Panc1 (cell line): ENCODE measurements at places on chromosomes 13 and 19.

GRCh38 chr13:51318015-51318414 is 21.5 kb upstream of the SERPINE3 start:
- no peak for DNase-seq
- no peak overlapping the region for H3K27ac ChIP-seq
- H3K4me1 ChIP-seq = no peaks in the 10 kb centered on the region
- H3K36me3 ChIP-seq = no peaks in the 10 kb centered on the region
- H3K4me3 ChIP-seq = no peak overlapping the region

DNA sequence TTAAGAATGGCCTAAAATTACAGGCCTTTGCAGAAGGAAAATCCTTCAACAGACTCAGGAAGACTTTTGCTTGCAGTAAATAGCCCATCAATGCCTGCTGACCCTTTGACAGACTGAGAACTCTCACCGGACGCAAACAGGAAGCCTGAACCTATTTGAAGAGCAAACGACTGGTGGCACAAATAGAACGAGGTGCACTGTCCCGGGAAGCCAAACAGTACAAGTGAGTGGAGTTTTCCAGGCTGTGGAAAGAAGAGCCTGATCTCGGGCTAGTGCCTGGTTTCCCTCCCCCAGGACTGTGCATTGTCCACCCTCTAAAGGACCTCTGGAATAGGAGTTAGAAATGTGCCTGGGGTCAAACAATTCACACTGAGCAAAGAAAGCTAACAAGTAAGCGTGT is 165.5 kb downstream of the FGF14 start:
- no peaks in the 10 kb centered on the region; the same call in 1 of the 2 replicates for H3K27me3 ChIP-seq
- H3K4me1 ChIP-seq = no peaks in the 10 kb centered on the region
- no peaks in the 10 kb centered on the region for H3K36me3 ChIP-seq

GRCh38 chr13:100491164-100491842 is 97.3 kb downstream of the GGACT start:
- DNase-seq = no peak
- no peak overlapping the region for H3K27ac ChIP-seq
- no peaks in the 10 kb centered on the region; the same call in 1 of the 2 replicates for H3K4me1 ChIP-seq
- H3K27me3 ChIP-seq = no peaks in the 10 kb centered on the region

GRCh38 chr13:64850017-64850416 is 2380.1 kb downstream of the PCDH9 start:
- no peaks in the 10 kb centered on the region for H3K36me3 ChIP-seq
- H3K27me3 ChIP-seq = no peaks in the 10 kb centered on the region
- no peak overlapping the region for H3K4me3 ChIP-seq

GRCh38 chr13:102386461-102386860 is 15.4 kb downstream of the FGF14 start:
- DNase-seq = no peak
- no peaks in the 10 kb centered on the region for H3K27me3 ChIP-seq
- H3K4me3 ChIP-seq = no peak overlapping the region
- no peak overlapping the region for H3K27ac ChIP-seq
- no peaks in the 10 kb centered on the region for H3K4me1 ChIP-seq

GRCh38 chr13:73701160-73701559 is 433.0 kb downstream of the KLF12 start:
- H3K4me1 ChIP-seq = no peaks in the 10 kb centered on the region
- DNase-seq = no peak
- no peaks in the 10 kb centered on the region for H3K36me3 ChIP-seq
- no peak overlapping the region for H3K27ac ChIP-seq

- H3K27me3 ChIP-seq = no peaks in the 10 kb centered on the region
- DNase-seq = no peak
- no peak overlapping the region for H3K27ac ChIP-seq
- no peak overlapping the region for H3K4me3 ChIP-seq
These were observed 6.1 kb downstream of the NOSIP start for GRCh38 chr19:49574206-49574755.

DNA sequence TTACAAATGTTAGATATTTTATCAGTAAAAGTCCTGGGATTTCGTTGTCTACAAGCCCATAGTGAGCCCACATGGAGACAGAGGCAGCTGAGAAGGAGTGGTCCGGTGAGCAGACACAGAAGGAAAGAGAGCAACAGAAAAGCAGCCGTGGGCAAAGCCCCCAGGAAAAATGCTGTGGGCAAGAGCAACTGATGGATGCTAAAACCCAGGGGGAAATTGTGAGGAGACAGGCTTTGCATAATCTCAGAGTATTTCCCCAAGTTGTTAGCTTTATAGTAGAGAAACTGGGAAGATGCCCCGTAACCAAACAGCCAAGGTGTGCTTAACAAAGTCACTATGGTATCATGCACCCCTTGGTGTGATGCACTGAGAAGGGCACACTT is 35.1 kb downstream of the GJA3 start:
- no peak overlapping the region for H3K4me3 ChIP-seq
- no peaks in the 10 kb centered on the region for H3K36me3 ChIP-seq
- H3K27me3 ChIP-seq = no peaks in the 10 kb centered on the region
- H3K27ac ChIP-seq = no peak overlapping the region; the same call in 1 of the 2 replicates
- H3K4me1 ChIP-seq = peaks cover 19% of the 10 kb centered on the region

DNA sequence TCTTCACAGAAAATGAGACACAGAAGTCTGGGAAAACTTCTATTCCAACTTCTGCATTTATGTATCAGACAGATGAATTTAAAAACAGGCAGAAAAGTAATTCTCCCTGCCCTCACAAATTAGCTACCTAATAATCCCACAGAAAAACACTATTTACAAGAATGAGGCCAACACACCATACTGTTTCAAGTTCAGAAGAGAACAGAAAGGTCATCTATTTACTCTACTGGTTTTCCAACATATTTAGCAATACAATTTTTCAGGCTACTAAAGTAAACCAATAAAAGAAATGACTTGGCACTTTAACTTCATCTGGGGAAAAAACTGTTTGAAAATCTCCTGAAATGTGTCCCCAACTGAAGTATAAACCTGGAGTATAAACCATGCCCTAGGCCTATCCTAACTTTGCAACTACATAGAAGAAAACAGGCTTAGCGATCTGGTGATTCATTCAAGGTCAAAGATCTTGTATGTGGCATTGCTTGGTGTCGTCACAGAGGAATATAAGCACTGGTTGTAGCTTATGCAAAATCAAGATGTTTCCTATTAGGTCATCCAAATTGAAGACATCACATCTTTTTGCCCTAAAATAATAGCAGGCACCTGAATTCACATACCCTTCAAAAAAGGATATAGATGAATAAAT is 20.1 kb upstream of the EBPL start:
- no peaks in the 10 kb centered on the region for H3K4me1 ChIP-seq
- no peak for DNase-seq
- H3K36me3 ChIP-seq = no peaks in the 10 kb centered on the region; the same call in 1 of the 2 replicates
- no peak overlapping the region for H3K4me3 ChIP-seq

DNA sequence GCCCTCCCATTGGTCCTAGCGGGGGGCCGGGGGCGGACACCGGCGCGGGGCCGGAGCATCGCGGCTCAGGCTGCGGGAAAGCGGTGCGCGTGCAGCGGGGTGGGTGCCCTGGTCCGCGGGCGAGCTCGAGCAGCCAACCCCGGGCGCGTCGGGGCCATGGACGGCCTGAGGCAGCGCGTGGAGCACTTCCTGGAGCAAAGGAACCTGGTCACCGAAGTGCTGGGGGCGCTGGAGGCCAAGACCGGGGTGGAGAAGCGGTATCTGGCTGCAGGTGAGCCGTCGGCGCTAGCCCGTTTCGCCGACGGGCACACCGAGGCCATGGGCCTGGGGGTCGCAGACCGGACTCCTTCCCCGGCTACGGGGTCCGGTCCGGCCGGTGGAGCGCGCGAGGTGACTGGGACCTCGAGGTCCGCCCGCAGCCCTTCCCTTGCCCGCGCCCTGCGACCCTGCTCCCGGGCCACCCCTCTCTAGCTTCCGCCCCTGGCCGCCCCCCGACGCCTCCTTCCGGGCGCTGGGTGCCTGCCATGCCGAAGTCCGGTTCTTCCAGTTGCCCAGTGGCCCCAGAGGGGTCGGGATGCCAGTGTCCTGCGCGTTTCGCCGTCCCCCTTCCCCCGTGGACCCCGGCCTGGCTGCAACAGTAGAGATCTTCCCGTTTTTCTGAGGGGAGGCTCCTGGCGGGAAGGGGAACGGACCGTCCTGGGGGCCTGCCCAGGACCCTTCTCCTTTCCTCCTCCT is at the start of gene REEP6:
Gene REEP6, plus strand, starts transcription at position 68 of the 735 bp plus-strand sequence. Its CDS starts 89 bp downstream, at position 157.
- no peaks in the 10 kb centered on the region; the same call in 1 of the 2 replicates for H3K36me3 ChIP-seq
- no peaks in the 10 kb centered on the region for H3K27me3 ChIP-seq
- DNase-seq = no peak
- H3K4me3 ChIP-seq = peak within 1 kb of the TSS; percentile 55
- H3K4me1 ChIP-seq = no peaks in the 10 kb centered on the region; the same call in 1 of the 2 replicates
- H3K27ac ChIP-seq = peak within 1 kb of the TSS; percentile 79

GRCh38 chr19:45739498-45740439 is 6.5 kb downstream of the MEIOSIN start:
- no peak overlapping the region for H3K27ac ChIP-seq
- H3K4me3 ChIP-seq = no peak overlapping the region
- H3K36me3 ChIP-seq = no peaks in the 10 kb centered on the region
- no peaks in the 10 kb centered on the region for H3K4me1 ChIP-seq
- no peak for DNase-seq
- no peaks in the 10 kb centered on the region for H3K27me3 ChIP-seq

- no peaks in the 10 kb centered on the region for H3K36me3 ChIP-seq
- H3K4me3 ChIP-seq = no peak overlapping the region
- H3K27ac ChIP-seq = no peak overlapping the region
- no peaks in the 10 kb centered on the region for H3K4me1 ChIP-seq
These were observed 403.7 kb downstream of the PCDH9 start for GRCh38 chr13:66826398-66826797.

- H3K27ac ChIP-seq = no peak overlapping the region
- no peaks in the 10 kb centered on the region for H3K4me1 ChIP-seq
- DNase-seq = no peak
- no peaks in the 10 kb centered on the region for H3K27me3 ChIP-seq
- no peak overlapping the region for H3K4me3 ChIP-seq
These were observed 15.7 kb upstream of the CCDC169 start for GRCh38 chr13:36313047-36313969.

DNA sequence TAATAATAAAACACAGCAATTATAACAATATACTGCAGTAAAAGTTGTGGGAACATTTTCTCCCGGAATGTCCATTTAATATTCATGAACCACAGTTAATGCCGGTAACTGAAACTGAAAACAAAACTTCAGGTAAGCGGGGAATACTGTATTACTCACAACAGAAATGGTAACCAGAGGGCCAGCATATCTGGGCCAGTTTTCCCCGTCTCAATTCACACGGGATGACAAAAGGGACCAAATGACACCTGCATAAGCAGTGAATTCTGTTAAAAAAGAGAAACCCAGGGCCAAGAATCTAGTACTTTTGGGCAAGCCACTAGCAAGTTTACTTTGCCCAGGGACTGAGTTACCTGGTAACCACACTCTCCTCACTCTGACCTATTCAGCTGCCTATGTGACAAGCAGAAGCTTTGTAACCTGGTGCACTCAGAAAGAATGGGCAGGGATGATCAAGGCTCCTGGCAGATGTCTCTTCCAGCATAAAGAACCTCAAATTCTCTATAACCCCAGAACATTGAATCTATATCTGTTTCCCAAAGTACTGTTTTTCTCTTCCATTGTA is 1171.2 kb downstream of the DIAPH3 start:
- H3K27me3 ChIP-seq = no peaks in the 10 kb centered on the region
- no peak overlapping the region for H3K4me3 ChIP-seq
- DNase-seq = no peak
- H3K27ac ChIP-seq = no peak overlapping the region

- DNase-seq = no peak
- H3K4me3 ChIP-seq = 0 out of 2 replicates have a peak overlapping the region, but pooled peaks have one; percentile 24
- no peaks in the 10 kb centered on the region for H3K27me3 ChIP-seq
- peak overlapping the region; percentile 87 for H3K27ac ChIP-seq
These were observed 813 bp upstream of the DMPK start for GRCh38 chr19:45782820-45783785.

DNA sequence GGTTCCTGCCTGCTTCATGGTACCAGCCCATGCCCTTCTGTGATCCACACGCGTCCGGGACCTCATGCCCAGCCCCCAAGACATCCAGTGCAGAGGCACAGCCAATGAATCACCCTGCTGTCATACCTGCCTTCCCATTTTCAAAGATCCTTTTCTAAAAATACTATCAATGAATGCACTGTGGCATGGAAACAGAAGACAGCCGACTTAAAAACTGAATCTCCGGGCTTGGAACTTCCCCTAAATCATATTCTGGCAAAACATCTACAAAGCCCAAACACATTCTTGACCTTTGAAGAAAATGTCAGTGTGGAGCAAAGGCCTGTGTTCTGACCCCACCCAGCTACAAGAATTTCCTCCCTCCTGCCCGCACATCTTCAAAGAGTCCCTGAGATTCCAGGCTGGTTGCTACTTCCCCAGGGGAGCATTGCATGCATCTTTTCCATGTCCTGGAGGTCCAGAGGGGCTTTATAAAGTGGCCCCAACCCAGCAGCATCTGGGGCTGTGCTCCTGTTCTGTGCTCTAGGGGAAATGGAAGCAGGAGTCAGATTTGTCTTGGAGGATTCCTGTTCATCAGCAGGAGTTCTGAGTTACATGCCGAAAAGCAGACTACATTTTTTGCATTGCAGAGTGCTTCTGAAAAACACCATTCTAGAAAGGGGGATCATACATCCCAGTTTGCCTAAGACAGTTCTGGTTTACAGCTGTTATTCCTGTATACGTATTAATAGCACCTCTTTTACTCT is 135.2 kb downstream of the USP12 start:
- DNase-seq = no peak
- peak overlapping the region; percentile 98 for H3K27ac ChIP-seq
- no peaks in the 10 kb centered on the region for H3K27me3 ChIP-seq
- no peaks in the 10 kb centered on the region for H3K36me3 ChIP-seq
- peaks cover 48% of the 10 kb centered on the region for H3K4me1 ChIP-seq
- no peak overlapping the region for H3K4me3 ChIP-seq

- no peak overlapping the region for H3K4me3 ChIP-seq
- H3K4me1 ChIP-seq = no peaks in the 10 kb centered on the region
- H3K36me3 ChIP-seq = no peaks in the 10 kb centered on the region
- no peak for DNase-seq
These were observed 10.1 kb upstream of the C2CD4C start for GRCh38 chr19:418761-419671.

DNA sequence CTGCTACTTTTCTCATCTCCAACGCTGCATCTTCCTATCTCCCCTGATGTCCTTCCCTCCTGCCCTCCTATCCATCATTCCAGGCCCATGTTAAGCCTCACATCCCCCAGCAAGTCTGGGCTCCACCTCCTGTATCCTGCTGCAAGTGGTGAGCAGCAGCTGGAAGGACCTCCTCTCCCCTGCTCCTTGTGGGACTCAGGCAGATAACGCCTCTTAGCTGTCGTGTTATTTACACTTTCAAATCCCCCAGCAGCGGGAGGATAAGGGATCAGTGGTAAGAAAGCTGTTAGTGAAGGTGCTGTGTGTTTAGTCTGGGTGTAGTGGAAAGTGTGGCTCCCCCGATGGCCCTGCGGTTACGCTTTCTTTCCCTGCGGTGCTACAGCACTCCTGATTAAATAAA is 211.9 kb downstream of the ZNF536 start:
- H3K4me3 ChIP-seq = no peak overlapping the region
- H3K4me1 ChIP-seq = no peaks in the 10 kb centered on the region
- H3K27ac ChIP-seq = no peak overlapping the region
- DNase-seq = no peak
- 0 out of 2 replicates have a peak, but pooled peaks cover 3% of the 10 kb centered on the region for H3K27me3 ChIP-seq

GRCh38 chr13:50222569-50223332 is 207.5 kb downstream of the KCNRG start:
- no peak for DNase-seq
- no peaks in the 10 kb centered on the region for H3K27me3 ChIP-seq
- H3K36me3 ChIP-seq = no peaks in the 10 kb centered on the region
- H3K4me1 ChIP-seq = peaks cover 17% of the 10 kb centered on the region
- no peak overlapping the region for H3K4me3 ChIP-seq
- peak overlapping the region; percentile 91 for H3K27ac ChIP-seq

GRCh38 chr19:33400856-33401682 is 27.6 kb downstream of the CEBPG start:
- no peak overlapping the region for H3K27ac ChIP-seq
- H3K4me1 ChIP-seq = peaks cover 4% of the 10 kb centered on the region; the same call in 1 of the 2 replicates
- no peaks in the 10 kb centered on the region for H3K36me3 ChIP-seq
- no peak overlapping the region for H3K4me3 ChIP-seq
- DNase-seq = no peak

- H3K27me3 ChIP-seq = no peaks in the 10 kb centered on the region
- no peak overlapping the region for H3K27ac ChIP-seq
These were observed 43.4 kb upstream of the URAD start for GRCh38 chr13:28031896-28032288.
